ENCODE measurements at places on chromosomes 7 and 10. TPM values are rescaled to one million over a fixed set of nuclear protein-coding genes. Genes with fewer than 3 reads are reported as not detected.

The TMEM236 gene
- total RNA-seq: 0.32 TPM

The SPDYE6 gene
- total RNA-seq: 0.06 TPM

The NPC1L1 gene
- not detected for total RNA-seq

The TAS2R4 gene
- total RNA-seq: 2.1 TPM
